ENCODE measurements at places on chromosomes 6 and 20.

GRCh38 chr6:106626485-106626884 is 2.8 kb downstream of the RTN4IP1 start:
- DNase-seq = no peak

- peak; percentile 12 for DNase-seq
These were observed 927 bp downstream of the IL20RA start for GRCh38 chr6:137043710-137044365.

DNA sequence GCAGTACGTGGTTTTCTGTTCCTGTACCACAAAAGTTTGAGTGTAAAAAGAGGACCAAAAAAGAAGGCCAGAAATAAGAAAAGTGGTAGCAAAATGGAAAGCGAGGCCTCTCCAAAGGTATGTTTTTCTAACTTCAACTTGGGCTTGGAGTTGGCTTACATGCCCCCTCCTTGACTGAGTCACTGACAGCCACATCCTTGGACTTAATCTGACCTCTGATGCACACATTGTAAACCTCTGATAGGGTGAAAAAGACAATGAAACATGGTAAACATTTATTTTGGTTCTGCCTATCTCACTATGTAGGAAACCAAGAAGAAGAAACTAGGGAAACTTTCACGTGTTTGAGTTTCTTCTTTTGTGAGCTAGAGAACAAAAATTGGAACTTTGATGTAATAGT is 503.2 kb upstream of the ID4 start:
- no peak for DNase-seq

DNA sequence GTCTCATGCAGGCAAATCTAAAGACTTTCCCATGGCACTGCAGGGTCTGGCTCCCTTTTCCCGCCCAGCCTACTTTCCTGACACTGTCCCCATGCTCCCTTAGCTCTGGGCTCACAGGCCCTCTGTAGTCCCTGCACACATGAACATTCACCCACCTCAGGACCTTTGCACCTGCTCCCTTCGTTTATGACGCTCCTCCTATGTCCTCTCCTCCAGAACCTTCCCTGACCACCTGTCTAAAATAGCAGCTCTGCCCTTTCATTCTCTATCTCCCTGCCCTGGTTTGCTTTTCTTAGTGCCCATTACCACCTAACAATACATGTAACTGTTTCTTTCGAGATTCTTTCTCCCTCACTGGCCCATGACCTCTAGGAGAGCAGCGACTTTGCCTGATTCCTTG is 22.3 kb downstream of the HM13 start:
- no peak for DNase-seq

- peak; percentile 6 for DNase-seq
These were observed 24.8 kb downstream of the RREB1 start for GRCh38 chr6:7132398-7133035.

DNA sequence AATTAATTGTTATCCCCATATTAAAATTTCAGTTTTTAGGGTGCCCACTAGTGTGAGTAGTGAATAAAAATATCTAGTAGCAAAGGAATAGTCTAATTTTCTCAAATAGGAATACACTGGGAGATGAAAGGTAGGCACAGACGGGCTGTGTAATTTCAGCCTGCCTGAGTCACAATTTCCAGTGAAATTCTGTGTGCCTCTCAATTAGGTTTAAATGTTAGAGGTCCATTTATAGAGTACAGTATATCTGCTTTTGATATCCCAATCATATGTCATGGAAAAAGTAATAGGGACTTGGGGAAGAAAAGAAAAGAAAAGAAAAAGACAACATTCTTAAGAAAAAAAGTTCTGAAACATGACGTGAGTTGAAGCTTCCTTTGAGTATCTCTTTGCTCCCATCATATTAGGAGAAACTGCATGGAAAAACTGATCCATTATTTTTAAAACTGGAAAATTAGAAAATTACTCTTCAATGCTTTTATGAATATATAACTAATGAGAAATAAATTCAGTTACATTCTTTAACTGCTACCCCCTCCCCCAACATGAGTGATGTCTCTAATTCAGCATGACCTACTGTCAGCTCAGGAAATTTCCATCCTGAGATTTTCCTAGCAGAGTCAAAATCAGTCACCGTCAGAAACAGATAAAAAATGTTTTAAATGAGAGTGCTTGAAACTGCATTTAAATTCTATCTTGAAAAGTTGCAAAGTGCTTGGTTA is 473.8 kb upstream of the HSF2 start:
- no peak for DNase-seq

- DNase-seq = no peak
These were observed 90.4 kb upstream of the TMEM30A start for GRCh38 chr6:75374961-75375400.

DNA sequence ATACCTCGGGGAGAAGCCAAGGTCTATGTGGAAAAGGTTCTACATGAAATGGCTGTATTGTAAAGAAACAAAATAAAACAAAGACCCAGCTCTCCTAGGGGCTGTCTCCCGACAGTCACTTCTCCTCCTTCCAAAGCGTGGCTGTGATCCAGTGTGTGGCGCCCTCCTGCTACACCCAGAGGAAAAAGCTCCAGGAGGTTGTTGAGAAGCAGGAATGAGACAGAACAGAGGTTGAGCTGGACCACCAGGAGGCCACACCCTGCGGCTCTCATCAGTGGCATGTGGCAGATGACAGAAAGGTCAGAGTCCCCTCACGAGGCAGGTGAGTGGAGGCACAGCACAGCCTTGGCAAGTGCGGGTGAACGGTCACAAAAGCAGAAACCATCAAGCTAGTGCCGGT is 236.0 kb downstream of the TBXT start:
- no peak for DNase-seq

GRCh38 chr6:118761645-118762044 is 110.3 kb upstream of the CEP85L start:
- DNase-seq = no peak

GRCh38 chr20:33812152-33812849 is 1.2 kb downstream of the CHMP4B start:
- DNase-seq = no peak

DNA sequence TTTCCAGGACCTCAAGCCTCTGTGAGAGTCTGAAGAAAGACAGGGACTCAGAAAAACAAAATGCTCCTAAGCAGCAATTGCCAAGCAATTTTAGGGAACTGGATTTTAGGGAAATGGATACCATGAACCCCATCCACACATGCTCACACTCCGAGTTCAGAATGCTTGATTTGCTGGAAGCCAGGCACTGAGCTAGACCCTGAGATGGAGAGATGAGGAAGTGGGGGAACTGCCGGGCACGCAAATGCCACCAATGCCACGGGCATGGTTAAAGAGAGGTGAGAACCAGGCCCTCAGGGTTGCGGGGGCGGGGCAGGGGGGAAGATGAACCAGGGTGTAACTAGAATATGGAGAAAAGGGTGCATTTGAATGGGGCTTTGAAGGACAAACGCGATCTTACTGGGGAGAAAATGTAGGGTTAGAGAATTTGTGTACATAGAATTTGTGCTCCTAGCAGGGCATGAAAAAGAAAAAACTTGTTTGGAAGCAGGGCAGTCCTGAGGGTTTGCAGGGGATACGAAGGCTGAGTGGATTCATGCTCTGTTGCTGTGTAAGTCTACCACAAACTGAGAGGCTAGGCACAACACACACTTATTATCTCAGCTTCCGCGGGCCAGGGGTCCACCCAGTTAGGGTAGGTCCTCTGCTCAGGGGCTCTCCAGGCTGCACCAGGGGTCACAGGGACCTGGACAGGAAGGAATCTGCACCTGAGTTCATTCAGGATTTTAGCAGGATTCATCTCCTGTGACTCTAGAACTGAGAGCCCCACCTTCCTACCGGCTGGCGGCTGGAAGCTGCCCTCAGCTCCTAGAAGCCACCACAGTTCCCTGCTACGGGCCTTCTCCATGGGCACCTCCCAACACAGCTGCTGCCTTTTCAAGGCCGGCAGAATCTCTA is 108.0 kb downstream of the SNX5 start:
- no peak for DNase-seq

DNA sequence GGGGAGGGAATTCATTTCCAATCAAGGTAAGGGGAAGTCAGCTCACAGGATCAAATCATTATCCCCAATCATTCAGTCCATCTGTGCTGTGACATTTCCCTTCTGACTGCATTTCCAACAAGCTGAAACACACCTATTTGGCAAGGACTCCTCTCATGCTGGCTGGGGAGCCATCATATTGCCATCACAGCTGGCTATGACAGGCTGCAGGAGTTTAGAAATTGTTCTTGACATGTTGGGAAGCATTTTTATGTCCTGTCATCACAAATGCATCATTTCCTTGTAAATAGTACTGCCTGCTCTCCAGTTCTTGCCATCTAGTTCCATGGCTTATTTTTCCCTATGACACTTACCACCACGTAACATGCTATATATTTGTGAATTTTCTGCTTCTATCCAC is 113.9 kb upstream of the TMEM170B start:
- DNase-seq = no peak

- DNase-seq = no peak
These were observed 25.5 kb upstream of the MAPK13 start for GRCh38 chr6:36104836-36105235.

DNA sequence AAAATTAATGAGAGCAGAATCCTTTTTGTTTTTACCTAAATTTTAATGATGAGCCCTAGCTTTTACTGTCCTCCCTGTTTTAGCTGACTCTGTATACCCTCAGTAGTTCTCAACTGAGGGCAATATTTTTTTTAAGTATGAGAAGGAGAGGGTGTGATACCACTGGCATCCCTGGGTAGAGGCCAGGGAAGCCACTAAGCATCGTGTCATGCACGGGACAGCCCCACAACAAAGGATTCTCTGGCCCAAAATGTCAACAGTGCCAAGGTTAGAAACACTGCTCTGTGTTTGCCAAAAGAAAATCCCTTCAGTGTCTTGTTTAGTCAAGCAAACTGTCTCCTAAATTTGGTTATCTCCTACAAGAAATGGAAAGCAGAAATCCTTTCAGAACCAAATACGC is 210.4 kb downstream of the KCNQ5 start:
- no peak for DNase-seq

- DNase-seq = no peak
These were observed 25.5 kb downstream of the PDE10A start for GRCh38 chr6:165637586-165637985.

GRCh38 chr20:50017576-50018248 is 34.9 kb downstream of the SNAI1 start:
- DNase-seq = no peak

DNA sequence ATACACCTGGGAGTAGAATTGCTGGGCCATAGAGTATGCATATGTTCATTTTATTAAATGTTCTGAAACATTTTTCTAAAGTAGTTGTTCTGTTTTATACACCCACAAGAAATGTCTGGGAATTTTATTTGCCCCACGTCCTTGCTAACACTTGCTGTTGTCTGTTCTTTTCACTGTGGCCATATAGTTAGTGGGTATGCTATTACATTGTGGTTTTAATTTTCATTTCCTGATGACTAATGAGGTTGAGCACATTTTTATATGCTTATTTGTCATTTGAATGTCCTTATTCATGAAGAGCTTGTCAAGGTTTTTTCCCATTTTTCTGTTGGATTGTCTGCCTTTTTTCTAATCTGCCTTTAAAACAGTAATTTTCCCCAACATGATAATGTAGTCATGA is 41.5 kb upstream of the TGM3 start:
- no peak for DNase-seq

- DNase-seq = no peak
These were observed 333.0 kb downstream of the TAF4 start for GRCh38 chr20:61732511-61733210.

DNA sequence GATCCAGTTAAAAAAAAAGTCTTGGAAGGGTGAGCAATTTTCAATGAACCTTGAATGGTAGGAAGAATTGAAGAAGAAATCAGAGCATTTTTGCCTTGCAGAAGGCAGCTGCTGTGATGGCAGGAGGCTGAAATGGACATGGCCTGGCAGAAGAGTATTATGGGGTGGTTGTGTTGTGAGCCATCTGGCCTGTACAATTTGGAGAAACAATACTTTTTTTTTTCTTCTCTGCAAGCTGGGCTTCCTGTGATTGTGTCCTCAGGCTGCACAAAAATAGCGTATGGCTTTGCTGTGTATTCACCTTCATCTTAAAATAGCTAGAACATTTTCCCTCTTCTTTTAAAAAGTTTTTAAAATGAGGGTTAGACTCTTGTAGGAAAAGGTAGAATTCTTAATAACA is 21.4 kb downstream of the SYCP2L start:
- no peak for DNase-seq

GRCh38 chr20:2303673-2304072 is 7.9 kb downstream of the TGM3 start:
- no peak for DNase-seq

DNA sequence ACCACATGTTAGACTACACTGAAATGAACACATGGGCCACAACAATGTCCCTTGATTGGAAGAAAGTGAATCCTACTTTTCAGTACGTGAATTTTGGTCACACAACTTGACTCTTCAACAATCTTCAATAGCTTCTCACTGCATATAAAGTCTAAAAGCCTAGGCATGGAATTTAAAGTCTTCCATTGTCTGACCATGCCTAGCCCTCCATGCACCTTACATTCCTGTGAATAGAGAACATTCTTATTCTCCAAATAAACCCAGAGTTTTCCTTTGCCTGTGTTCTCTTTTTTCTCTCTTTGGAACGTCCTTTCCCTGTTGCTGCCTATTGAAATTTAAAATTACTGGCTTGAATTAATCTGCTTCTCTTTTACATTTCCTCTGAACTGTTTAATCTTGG is 207.5 kb downstream of the ASCC3 start:
- DNase-seq = no peak

DNA sequence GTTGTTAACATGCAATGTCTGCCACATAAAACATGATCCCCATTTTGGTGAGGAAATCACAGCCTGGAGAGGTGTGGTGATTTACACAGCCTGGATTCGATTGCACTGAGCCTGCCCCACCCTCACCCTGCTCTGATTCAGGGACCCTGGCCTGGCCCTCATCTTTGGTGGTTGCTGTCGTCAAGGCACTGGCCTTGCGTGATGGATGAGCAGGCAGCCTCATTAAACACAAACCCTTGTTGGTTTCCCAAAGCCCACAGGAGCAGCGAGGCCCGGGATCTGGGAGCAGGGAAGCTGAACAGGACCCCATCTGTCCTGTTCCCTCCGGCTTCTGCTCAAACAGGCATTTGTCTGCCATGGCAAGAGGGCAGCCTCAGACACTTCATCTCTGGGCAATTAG is 70.8 kb downstream of the CHMP4B start:
- no peak for DNase-seq

DNA sequence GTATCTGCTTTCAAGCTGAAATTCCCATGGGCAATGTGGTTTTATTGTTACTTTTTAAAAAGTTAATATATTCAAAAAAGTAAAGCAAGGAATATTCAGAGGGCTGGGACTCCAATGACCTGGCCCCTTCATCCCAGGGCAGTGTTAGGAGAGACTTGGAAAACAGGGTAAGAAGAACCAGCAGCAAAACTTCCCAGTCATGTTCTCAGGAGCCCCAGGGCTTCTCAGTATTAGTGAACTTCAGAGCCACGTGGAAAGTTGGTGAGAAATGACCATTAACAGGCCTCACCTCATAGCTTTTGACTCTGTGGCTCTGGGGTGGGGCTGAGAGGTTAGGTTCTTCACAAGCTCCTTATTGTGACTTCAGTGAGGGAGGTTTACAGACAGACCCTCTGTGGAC is 230.4 kb upstream of the KCNG1 start:
- DNase-seq = no peak

All from DMS79 treated with DMSO at 0.1 percent for 48 hours (cell line).